Erythroblast (primary cell): ENCODE measurements at places on chromosomes 7 and 10.

GRCh38 chr10:5531558-5532306 lies 7.0 kb downstream of the CALML3 start:
- DNase-seq, result peak; percentile 20

DNA sequence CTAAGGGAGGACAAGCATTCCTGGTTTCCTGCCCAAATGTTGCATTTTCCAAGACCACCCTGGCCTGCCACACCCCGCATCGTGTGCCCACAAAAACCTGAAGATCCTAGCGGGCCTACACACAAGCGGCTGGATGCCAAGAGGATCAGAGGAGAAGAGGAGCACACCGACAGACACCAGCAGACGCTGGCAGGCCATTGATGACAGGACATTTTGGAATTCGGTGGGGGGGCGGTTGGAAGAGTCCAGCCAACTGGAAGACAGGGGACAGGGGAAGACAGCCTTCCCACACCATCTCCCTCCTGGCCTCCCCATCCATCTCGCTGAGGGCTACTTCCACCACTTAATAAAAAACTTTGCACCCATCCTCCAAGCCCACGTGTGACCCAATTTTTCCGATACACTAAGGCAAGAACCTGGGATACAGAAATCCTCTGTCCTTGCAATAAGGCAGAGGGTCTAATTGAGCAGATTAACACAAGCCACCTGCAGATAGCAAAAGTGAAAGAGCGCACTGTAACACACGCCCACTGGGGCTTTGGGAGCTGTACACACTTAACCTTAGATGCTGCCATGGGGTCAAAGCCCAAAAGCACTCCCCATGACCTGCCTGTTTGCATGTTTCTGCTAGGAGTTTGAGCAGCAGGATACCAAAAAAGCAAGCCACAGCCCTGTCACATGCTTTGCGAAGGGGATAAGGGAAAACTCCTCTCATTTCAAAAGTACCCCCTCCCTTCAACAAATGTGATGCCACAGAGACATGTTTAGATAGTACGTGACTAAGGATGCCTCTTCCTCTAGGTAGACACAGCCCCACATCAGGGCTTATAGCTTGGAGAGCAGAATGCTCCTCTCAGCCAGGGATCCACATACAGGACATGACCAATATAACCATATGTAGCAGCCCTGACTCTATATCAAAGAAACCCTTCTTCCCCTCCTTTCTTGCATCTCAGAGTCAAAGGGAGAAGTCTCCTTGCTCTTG lies 13.4 kb upstream of the SMNDC1 start:
- no peak for DNase-seq

- peak; percentile 27 for DNase-seq
Observed at GRCh38 chr7:83947260-83947659, 247.3 kb downstream of the SEMA3A start.

DNA sequence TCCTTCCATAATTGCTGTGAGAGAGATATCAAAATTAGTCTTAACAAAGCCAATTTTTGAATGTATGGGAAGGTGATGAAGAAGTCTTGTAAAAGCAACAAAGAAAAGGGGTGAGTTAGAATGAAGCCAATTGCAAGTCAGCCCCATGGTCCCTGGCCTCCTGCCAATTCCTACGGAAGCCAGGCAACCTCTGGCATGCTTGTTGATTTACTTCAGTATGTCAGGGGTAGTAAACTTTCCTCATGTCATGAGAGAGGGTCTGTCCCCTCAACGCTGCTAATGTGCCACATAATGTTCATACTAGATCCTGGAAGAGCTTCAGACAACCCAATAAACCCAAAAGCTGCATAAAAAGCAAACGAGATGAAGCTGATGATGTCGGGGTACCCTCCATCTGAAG lies 159.1 kb upstream of the YAE1 start:
- no peak for DNase-seq

DNA sequence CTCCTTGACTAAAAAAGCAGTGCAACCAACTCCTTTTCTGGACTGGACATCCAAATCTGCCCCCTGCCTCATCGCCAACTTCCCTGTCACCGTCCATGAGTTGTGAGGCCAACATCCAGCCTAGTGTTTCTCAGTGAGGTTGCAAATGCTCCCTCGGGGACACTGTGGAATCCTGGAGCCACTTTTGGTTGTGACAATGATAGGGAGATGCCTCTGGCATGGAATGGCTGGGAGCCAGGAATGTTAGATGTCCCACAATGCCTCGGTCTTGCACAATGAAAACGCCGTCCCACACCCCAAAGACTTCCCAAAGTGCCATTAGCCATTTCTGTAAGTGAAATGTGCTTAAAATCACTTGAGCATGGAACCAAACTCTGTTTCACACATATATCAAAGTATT lies 105.2 kb downstream of the OSBPL3 start:
- DNase-seq, result no peak

GRCh38 chr10:103599211-103599610 lies 105.7 kb downstream of the NEURL1 start:
- no peak for DNase-seq

GRCh38 chr10:31830887-31831286 lies 97.7 kb downstream of the ARHGAP12 start:
- DNase-seq, result no peak

DNA sequence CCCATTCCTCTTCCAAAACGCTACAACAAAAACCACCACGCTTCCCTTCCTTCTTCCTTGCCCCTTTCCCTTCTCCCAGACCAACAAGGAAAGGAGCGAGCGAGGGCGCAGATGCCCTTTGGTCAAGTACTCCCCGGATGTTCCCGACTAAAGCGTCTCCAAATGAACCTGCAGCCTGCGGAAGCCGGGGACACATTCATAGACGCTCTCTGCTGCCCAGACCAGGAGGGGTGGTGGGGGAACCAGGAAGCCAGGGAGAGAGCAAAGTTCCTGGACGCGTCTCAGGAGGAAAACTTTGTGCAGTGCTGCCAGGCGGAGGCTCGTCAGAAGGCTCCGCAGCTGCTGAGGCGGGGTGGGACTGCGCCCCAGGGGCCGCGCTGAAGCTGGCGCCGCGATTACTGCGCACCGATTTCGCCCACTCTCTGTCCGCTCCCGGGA lies 754 bp downstream of the SEMA3D start:
- DNase-seq, result no peak
